Chondrocyte (in vitro differentiated cells): ENCODE measurements at places on chromosomes 2 and 18. TPM values are rescaled to one million over a fixed set of nuclear protein-coding genes. Genes with fewer than 3 reads are reported as not detected.

Gene EXOC6B
- 25.6 to 32.2 TPM (median 31.6 TPM) in 3 replicates for total RNA-seq

Gene LYG2
- not detected in 3 replicates for total RNA-seq

Gene LDLRAD4
- total RNA-seq: 78.2 to 229 TPM (median 80.5 TPM) in 3 replicates

Gene C2orf92
- total RNA-seq: 8.8 to 11.6 TPM (median 10.0 TPM) in 3 replicates

Gene HDLBP
- 979 to 1,131 TPM (median 989 TPM) in 3 replicates for total RNA-seq

Gene CCL20
- total RNA-seq: 0.45 to 1.9 TPM (median 0.79 TPM) in 3 replicates

Gene FBLN7
- total RNA-seq: 0.77 to 1.3 TPM (median 1.0 TPM) in 3 replicates

Gene KIF1A
- total RNA-seq: 15.2 to 63.5 TPM (median 60.0 TPM) in 3 replicates

Gene CROCC2
- total RNA-seq: not detected in 3 replicates

DNA sequence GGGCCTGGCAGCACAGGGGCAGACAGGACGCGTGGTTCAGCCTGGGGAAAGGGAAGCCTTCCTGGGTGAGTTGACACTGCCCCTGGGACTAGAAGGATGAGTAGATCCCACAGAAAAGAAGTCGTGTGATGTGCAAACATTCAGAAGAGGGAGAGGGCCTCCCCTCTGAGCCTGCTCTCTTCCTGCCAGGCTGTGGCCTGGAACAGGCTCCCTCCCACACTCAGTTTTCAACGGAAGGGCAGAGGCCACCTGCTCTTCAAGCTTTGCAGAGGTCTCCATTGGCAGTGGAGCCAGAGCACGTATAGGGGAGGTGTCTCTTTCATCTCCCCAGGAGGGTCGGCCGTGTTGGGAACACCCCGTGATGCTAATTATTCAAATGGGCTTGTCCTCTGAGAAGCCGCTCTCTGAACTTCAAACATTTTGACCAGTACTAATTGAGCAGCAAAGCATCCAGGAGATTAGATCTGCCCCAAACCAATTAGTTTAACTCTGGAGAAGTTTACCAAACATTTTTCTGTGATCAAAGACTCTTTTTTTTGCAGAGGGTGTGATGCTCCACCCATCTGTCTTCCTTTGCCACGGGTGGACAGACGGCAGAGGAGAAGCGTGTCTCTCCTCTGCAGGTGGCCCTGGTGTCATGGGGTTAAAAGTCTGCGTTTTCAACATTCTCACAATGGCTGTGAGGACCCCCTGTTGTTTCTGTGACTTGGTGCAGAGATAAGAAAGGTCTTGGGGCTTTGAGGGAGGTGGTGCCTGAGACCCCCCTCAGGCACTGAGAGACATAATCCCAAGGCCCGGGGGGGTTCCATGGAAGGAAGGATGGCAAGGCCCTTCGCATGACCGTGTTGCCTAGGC, 29.5 kb upstream of the ODC1 start:
- peak; percentile 55 for DNase-seq

DNA sequence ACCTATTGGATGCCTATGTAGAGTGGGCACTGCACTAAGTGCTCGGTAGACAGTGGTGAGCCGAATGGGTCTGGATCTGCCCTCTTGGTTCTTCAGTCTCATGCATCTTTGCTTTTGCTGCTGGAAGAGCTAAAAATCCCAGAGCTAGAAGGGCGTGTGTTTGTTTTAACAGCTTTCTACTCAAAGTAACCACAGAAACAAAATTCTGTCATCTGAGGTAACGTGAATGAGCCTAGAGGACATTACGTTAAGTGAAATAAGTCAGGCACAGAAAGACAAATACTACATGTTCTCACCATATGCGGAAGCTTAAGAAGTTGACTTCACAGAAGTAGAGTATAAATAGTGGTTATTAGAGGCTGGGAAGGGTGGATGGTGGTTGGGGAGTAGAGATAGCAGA, 119.8 kb downstream of the PLB1 start:
- no peak for DNase-seq

- DNase-seq: no peak
These were observed 205.8 kb downstream of the INSIG2 start for GRCh38 chr2:118294063-118294462.

DNA sequence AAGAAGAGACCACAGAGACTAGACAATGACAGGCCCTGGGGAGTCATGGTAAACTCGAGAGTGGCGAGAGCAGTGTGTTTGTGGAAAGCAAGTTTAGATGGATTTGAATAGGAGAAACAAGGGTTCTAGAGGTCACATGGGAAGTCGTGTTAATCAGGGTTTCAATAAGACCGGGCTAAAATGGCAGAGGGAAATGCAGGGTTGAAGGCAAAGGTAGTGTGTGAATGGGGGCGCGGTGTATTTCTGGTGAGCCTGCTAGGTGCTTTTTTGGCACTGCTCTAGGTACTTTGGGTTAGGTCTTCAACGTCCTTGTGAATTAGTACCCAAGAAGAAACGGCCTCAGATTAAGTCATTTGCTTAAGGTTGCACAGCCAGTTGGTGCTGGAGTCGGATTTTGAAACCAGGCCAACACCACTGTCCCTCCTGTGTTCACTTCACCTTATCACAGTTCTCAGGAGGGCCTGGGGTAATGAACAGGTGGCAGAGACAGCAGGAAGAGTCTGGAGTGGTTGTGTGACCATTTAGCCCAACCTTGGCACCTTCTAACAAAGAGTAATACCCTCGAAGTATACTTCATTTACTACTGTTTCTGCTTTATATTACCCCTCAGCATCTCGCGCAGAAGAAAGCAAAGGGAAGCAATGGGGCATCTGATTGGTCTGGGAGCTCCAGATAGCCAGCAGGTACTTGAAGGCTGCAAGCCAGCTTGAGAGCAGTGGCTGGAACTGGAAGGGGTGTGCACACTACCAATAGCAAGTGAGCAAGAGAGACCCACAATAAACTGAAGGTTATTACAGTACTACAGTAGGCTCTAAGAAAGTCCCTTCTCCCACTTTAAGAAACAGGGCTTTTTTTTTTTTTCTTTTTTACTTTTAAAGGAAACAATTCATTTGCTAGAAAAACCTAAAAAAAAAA, 33.4 kb upstream of the GAREM2 start:
- no peak for DNase-seq

DNA sequence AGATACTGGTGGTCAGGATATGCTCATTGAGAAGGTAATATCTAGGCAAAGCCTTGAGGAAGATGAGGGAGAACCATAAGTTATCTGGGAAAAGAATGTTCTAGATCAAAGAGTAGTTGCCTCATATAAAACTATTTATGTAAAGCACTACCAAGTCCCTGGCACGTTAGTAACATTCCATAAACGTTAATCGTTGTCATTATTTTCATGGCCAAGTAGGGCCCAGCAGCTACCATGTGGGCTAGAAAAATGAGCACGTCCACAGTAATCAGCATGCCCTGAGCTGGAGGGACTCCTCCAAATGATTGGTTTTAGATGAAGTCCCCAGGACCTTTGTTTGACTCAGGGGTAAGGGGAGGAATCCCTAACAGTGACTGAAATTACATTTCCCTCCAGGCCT, 32.7 kb upstream of the AFTPH start:
- no peak for DNase-seq

DNA sequence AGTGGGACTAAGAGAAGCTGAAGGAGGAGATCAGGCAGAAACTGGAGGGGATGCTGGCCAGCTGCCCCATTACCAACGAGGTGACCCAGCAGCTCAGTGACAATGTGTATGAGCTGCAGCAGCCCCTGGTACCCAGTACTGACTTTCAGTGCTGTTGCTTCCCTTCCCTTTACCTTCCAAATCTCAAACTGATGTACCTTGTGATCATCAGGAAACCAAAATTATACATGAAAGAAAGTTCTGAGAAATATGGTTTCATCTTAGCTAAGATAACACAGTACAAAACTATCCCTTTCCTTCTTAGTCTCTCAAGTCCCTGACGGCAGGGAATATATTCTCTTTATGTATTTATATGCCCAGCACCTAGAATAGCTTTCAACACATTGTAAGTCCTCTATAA, 52.3 kb upstream of the CERS6 start:
- DNase-seq: no peak

DNA sequence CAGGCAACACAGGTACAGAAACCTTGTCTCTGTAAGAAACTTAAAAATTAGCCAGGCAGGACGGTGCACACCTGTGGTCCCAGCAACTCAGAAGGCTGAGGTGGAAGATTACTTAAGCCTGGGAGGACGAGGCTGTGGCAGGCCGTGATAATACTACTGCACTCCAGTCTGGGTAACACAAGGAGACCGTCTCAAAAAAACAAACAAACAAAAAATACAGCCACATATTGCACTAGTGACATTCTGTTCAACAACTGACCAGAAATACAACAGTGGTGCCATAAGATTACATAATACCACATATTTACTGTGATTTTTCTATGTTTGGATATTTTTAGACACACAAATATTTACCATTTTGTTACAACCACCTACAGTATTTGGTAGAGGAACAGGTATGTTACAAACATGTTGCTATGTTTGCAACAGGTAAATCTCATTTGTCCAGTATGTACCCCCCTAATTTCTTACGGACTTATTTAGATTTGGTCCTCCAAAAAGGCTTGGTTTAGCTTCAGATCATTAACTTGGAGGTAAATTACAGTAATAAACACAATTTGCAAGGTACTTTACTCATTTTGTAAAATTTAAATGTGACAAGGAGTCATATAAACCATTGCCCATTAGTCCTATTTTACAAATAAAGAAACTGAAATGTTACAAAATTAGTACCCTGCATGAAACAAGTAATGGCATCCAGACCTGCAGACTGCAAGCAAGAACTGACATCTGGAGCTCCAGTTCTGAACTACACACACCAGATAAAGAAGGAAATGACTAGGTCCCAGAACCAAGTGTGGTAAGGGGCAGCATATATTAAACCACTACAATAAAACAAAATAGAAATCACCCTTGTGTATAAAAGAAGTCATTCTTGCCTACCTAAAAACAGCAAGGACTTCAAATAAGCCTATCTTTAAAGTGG, 36.8 kb downstream of the TRIP12 start:
- DNase-seq: no peak

- no peak for DNase-seq
These were observed 225.0 kb downstream of the SUCLG1 start for GRCh38 chr2:84234103-84234502.

DNA sequence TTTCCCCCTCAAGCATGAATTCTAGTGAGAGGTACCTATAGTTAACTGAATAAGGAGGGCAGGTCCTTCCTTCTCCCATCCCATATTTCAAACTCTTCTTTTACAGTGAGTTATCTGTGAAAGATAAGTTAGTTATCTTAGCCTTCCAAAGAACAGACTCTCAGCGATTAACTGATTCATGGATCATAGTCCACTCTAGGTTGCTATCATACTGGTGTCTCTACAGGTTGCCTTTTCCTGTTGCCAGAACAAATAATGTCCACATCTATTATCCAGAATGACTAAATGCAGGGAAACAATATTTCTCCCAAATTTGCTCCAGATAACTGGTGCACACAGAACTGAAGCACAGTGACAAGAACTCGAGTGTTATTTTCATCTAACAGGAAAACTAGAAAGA, 68.3 kb downstream of the MEP1B start:
- no peak for DNase-seq
